ENCODE measurements at places on chromosomes 5 and 9.

DNA sequence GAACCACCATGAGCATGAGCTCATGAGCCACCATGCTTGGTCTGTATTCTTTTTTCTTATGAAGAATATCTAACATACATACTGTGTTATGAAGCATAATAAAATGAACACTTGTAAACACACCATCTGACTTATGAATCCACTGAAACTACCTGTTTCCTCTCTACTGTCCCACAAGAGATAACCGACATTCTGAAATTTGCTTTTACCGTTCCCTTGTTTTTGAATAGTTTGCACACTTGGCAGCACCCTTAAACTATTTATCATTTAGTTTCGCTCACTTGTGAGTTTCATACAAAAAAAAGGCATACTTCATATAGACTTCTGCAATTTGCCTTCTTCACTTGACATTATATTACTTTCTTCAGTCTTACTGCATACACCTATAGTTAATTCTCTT lies 8.9 kb downstream of the LARS1 start:
- DNase-seq, result no peak

DNA sequence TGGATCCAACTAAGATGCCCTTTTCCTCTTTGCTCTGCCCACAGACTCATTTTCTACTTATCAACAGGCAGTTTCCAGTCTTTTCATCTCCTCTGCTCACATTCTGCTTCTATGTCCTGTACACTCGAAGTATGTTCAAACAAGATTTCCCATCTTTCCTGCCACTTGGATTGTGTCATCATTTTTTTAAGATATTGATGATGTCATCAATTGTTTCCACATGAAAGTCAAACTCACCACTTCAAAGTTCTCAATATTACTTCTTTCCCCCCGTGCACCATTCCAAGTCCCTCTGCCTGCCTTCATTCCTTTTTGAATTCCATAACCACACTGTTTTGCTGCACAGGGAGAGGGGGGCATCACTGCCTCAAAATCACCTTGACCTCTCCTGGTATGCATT lies 175.0 kb upstream of the RFX3 start:
- no peak for DNase-seq

GRCh38 chr5:131757830-131758519 lies 38.8 kb downstream of the FNIP1 start:
- DNase-seq, result no peak

DNA sequence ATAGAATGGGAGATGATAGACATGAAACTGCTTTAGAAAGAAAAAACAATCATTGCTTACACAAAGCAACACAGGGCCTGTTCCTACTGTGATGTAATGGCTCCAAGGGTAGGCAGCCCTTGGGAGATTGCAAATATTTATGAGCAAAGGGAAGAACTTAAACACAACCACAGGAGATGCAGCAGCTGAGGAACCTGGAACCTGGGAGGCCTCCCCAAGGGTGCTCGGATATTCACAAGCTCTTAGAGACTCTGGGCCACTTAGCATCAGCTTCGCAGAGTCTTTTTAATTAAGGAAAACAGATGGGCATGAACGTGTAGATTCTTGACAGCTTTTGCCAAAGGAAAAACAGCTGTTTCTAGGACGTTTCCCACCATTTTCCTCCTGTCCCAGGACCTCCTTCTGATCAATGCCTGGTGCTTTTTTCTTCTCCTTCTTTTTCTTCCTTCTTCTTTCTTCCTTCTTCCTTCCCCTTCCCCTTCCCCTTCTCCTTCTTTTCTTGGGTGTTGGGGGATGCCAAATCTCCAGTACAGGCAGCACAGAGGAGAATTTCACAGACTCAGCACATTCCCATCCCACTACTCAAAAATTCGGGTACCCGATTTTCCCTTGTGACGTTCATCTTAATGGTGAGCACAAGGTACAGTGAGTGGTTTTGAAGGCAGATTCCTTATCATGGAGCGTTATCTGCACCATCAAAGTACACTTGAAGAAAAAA lies 28.1 kb upstream of the TCF7 start:
- no peak for DNase-seq

DNA sequence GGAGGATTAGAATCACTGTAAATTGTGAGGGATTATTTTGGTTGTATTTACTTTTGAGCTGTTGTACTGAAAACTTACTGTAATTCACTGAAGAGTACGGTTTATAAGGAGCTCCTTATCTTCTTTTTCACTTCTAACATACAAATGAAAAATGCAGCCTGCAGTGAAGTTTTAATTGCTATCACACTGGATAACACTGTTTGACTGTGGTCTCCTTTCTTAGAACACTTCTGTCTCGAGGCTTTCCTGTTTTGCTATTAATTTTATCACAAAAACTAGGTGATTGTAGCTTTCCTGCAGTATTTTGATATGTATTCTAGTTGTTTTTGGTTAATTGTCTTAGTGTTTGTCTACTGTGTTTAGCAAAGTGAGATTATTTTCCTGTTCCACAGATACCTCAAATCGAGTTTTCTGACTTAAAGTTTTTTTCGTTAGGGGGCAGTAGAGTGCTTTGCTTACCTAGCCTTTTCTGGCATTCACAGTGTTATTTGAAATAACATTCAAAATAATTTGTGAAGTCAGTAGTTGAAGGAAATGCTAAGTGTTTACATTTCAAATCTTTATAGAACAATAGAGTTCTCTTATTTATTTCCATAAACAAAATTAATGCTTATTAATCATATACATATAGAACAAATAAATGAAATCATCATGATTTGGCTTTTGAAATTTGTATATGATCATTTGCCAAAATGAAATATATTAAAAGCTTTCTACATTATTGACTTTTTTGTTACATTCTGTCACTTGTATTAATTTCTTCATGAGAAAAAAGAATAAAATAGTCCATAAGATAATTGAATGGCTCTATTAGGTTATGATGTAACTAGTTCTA lies 52.9 kb downstream of the COMMD10 start:
- peak; percentile 51 for DNase-seq

GRCh38 chr9:20197976-20198685 lies 409.3 kb upstream of the SLC24A2 start:
- no peak for DNase-seq

DNA sequence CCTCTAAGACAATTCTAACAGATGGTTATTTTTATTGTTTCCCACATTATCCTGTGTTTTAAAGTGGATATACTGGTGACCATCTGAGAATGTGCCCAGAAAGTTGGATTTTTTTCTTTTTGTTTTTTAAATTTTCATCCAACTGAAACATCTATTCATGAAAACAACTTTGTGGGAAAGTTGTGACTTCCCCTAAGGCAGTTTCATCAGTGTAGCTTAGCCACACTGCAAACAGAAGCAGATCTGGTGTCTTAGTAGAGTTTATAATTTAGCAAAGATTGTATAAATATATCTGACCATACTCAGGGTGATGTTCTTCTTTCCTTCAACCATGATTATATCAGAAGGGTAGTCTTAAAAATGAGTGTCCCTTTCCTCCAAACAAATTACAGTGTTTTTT lies 1241.3 kb downstream of the MAT2B start:
- no peak for DNase-seq

GRCh38 chr9:109426626-109427402 lies 71.3 kb downstream of the PTPN3 start:
- no peak for DNase-seq
